ENCODE measurements at places on chromosomes 2 and 18.

DNA sequence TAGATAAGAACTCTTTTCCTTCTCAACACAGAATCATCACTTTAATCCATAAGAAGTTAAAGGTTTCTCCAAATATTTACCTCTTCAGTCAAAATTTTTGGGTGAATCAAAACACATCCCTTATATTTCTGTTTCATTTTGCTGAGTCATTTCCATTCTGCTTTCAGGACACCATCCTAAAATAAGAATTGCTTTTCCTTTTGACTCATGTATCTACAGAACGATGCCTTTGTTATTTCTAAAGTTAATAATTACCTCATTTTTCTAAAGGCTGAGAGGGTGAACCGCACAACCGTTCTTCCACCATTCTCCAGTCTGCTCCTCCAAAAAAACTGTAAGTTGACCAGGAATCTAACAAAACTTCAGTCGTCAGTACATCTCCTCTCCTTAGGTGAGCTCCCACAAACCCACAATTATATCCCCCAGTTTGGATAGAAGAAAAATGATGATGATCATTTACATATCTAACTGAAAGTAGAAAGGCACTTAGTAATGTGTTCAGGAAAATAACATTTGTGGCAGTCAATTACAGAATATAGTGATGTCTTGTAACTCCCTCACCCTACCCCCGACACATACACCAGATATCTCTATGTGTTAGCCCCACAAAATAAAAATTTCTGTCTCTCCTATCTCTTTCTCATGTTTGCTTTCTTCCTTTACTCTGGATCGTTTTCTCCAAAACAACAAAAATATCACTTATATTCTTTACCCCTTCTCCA lies 162.5 kb downstream of the RAD51AP2 start:
- no peaks in the 10 kb centered on the region for H3K36me3 ChIP-seq
- H3K27me3 ChIP-seq: no peaks in the 10 kb centered on the region
- H3K4me3 ChIP-seq: no peak overlapping the region
- peaks cover 3% of the 10 kb centered on the region for H3K4me1 ChIP-seq
- DNase-seq: no peak
- H3K27ac ChIP-seq: no peak overlapping the region

GRCh38 chr18:2338601-2339000 lies 232.7 kb downstream of the METTL4 start:
- no peaks in the 10 kb centered on the region for H3K36me3 ChIP-seq
- peaks cover 6% of the 10 kb centered on the region for H3K27me3 ChIP-seq
- H3K4me3 ChIP-seq: no peak overlapping the region

GRCh38 chr18:63590373-63590772 lies 3.2 kb downstream of the SERPINB13 start:
- H3K4me1 ChIP-seq: peaks cover 24% of the 10 kb centered on the region
- no peaks in the 10 kb centered on the region for H3K27me3 ChIP-seq
- no peak for DNase-seq

DNA sequence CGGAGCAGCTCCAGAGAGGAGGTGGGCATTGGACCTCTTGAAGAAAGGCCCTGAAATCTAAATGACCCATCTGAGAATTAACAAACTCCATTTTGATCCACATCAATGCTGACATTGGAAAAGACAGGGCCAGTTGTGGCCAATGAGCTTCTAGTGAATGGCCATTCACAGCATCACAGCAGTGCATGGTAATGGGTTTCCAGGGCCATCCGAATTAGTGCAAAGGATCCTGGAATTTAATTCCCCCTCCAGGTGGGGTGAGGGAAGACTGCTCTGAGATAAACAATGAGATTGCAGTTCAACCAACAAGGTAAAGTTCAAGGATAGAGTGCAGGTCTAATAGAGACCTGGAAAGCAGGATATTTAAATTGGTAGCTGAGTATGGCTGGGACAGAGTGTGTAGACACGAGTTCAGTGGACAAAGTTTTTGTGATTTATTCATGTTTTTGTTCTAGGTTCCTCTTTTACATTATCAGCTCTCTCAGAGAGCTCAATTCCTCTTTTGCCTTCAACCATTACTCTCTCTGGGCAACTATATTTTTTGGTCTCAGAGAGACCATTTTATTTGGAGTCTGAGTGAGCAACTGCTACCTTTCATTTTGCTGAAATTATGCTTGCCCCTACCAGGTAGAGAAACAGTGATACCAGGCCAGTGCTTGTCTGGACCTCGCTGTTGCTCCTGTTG lies 5.0 kb downstream of the TACR1 start:
- no peak overlapping the region for H3K4me3 ChIP-seq
- H3K4me1 ChIP-seq: peaks cover 4% of the 10 kb centered on the region
- peaks cover 68% of the 10 kb centered on the region for H3K27me3 ChIP-seq
- H3K27ac ChIP-seq: no peak overlapping the region

DNA sequence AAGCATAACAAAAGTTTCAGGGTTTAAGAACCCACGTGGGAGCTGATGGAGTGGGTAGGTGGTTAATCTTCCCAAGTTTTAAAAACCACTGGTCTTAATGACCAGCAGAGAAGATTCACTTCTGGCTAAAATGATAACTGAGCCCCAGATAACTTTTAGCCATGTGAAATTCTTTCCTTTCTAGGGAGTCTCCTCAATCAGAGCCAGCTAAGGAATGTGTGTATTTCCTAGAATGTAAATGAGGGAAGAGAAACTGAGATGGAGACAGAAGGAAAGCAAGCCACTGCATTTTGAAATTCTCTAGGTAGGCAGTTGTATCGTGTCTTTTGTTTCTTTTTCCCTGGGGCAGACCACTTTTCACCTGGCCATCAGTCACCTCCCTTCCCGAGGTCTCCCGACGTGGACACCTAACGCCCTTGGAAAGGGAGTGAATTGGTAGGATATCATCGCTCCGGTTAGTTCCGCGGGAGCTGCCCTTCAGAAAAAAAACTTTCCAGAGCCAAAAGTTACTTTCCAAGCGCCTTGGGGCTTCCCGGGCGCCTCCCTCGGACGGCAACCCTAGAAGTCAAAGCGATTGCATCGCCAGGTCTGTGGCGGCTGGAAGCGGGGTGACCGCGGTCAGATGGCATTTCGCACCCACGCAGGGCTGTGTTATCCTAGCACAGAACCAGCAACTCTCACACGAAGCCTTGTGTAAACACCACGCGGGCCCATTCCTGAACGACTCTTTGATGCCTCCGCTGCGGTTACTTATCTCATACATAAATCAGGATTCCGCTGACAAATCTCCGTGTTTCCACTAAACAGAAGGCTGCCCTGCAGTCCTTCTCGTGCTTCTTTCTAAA lies 1.3 kb downstream of the COLEC12 start:
- H3K27me3 ChIP-seq: peaks cover 10% of the 10 kb centered on the region
- DNase-seq: peak; percentile 72
- no peaks in the 10 kb centered on the region for H3K36me3 ChIP-seq
- H3K4me1 ChIP-seq: peaks cover 60% of the 10 kb centered on the region
- H3K4me3 ChIP-seq: peak overlapping the region; percentile 89

- no peaks in the 10 kb centered on the region for H3K36me3 ChIP-seq
- H3K27ac ChIP-seq: no peak overlapping the region
Measured at GRCh38 chr2:85733121-85733960, 20.4 kb upstream of the ATOH8 start.

DNA sequence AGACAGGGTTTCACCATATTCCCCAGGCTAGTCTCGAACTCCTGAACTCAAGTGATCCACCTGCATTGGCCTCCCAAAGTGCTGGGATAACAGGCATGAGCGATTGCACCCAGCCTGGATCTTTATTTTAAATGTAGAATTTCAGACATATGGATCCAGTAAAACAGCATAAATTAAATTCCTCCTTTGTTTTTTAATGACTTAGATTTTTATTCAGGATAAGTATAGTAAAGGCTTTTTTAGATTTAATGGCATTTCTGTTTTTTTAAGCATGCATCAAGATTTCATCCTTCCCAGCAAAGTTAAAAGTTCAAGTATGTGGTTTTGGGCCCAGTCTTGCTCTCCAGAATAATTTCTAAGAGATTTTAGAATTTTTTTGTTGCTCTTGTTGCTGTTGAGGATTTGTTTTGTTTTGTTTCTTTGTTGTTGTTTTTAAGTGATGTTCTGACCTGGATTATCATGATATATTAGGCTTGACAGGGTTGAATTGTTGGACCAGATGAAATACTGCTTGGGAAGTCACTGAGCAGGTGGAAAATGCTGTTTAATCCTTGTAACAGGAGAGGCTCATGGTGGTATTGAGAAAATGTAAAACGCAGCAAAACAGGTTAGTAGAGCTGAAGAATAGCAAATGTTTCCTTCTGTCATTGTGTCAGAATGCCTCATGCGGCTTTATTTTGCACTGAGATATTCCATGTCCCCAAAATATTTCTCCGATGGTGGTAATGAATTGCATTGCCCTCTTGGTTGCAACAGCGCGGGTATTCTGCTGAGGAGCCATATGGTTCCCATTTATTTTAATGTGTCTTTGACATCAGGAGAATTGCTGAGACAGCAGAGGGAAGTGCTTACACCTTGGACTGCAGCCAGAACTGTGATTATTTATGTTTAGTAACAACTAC lies 147.9 kb downstream of the GALNT3 start:
- H3K4me3 ChIP-seq: peak overlapping the region; percentile 38
- no peaks in the 10 kb centered on the region for H3K27me3 ChIP-seq
- H3K27ac ChIP-seq: peak overlapping the region; percentile 96
- DNase-seq: no peak
- H3K4me1 ChIP-seq: peaks cover 60% of the 10 kb centered on the region

DNA sequence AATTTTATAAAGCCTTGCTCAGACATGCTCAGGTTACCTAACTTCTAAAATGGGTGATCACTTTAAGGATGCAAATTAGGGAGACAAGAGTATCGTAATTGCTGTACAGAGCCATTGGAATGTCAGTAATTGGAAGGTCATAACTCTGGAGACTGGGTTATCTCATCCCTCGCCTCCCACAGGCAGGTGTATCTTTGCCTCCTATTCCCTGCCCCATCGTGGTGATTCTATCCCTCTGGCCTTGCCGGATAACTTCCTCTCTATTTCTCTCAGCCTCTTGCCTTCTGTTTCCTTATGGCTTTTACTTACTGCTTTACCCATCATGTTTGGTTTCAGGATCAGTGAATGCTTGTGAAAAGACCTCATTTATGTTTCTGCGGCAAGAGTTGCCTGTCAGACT lies 2.5 kb downstream of the PDK1 start:
- H3K36me3 ChIP-seq: peaks cover 9% of the 10 kb centered on the region
- peak overlapping the region; percentile 87 for H3K4me3 ChIP-seq
- H3K27ac ChIP-seq: peak overlapping the region; percentile 28
- H3K27me3 ChIP-seq: no peaks in the 10 kb centered on the region
- no peak for DNase-seq

GRCh38 chr2:230722207-230722885 lies 9.7 kb downstream of the CAB39 start:
- H3K4me3 ChIP-seq: no peak overlapping the region
- peak overlapping the region; percentile 48 for H3K27ac ChIP-seq
- DNase-seq: no peak
- no peaks in the 10 kb centered on the region for H3K27me3 ChIP-seq

DNA sequence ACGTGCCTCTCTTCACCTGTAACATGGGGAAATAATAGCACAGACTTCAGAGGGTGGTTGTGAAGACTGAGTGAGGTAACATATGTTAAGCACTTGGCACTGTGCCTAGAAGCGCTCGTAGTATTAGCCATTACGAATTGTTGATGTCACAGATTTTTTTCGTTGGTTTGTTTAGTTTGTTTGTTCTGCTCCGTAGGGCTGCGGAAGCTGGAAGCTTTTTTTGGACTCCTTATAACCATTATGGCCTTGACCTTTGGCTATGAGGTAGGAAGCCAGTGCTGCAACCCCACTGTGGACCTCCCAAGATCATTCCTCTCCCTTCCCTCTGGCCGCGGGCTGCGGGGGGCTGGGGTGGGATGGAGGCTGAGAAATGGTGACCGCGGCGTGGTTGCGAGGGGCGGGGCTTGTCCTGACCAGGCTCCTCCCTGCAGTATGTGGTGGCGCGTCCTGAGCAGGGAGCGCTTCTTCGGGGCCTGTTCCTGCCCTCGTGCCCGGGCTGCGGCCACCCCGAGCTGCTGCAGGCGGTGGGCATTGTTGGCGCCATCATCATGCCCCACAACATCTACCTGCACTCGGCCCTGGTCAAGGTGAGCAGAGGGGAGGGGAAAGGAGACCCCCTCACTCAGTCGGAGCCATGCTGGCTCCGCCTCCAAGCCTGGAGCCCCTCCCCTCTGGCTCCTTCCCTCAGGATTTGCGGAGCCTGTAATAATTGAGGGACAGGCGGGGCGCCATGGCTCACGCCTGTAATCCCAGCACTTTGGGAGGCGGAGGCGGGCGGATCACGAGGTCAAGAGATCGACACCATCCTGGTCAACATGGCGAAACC lies 5.5 kb downstream of the SLC11A1 start:
- H3K4me3 ChIP-seq: peak overlapping the region; percentile 62
- H3K27ac ChIP-seq: peak overlapping the region; percentile 93
- peak; percentile 71 for DNase-seq
- H3K4me1 ChIP-seq: peaks cover 5% of the 10 kb centered on the region
- peaks cover 7% of the 10 kb centered on the region for H3K27me3 ChIP-seq

DNA sequence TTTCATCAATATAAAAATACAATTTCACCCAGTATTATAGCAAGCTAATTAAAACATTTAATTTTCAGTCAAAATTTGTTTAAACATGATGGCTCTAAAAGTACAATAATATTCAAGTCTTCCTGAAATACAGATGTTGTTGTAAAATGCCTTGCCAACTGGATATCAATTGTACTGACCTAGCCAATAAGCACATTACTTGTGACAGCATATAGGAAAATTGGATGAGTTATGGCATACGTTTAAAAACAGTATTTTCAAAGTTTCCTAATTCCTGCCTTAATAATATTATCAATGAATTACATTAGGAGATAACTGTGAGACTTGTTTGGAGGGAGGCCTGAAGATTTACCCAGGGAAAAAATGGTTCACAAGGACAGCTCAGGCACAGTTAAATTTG lies 336.9 kb upstream of the CDH20 start:
- no peaks in the 10 kb centered on the region for H3K27me3 ChIP-seq
- DNase-seq: no peak
- H3K27ac ChIP-seq: no peak overlapping the region
- no peaks in the 10 kb centered on the region for H3K36me3 ChIP-seq

DNA sequence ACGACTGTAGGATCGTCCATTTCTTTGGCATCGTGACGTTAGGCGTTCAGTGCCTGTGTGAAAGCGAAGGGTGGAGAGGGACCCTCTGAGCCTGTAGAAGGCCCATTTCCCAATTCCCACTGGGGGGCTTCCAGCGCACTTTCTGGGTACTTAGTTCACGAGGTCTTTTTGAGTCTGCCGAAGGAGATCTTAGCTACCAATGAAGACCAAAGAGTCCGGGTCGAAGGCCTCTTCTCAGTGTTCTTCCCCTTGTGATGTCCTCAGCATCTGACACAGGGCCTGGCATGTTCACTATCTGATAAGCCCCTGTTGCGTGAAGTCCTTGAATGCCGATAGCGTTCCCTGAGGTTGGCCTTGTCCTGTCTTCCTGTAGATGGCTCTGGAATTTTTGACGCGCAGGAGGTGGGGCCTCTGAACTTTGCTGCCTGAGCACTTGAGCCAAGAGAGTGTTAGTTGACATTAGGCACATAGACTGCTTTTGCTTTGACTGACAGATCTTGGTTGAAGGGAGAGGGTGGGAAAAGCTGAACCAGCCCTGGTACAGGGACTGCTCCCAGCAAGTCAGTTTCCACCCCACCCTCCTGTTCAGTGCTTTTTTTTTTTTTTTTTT lies 52.8 kb downstream of the LDLRAD4 start:
- H3K4me1 ChIP-seq: peaks cover 37% of the 10 kb centered on the region
- no peaks in the 10 kb centered on the region for H3K27me3 ChIP-seq
- DNase-seq: no peak
